ENCODE measurements at places on chromosomes 4 and X.

- DNase-seq = no peak
Measured at GRCh38 chrX:134694333-134695322, 36.4 kb upstream of the PLAC1 start.

- no peak for DNase-seq
Measured at GRCh38 chrX:154351183-154352011, 23.0 kb downstream of the FLNA start.

- no peak for DNase-seq
Measured at GRCh38 chrX:54950730-54951375, 30.2 kb downstream of the TRO start.

- no peak for DNase-seq
Measured at GRCh38 chr4:145731028-145731427, 51.1 kb downstream of the C4orf51 start.

DNA sequence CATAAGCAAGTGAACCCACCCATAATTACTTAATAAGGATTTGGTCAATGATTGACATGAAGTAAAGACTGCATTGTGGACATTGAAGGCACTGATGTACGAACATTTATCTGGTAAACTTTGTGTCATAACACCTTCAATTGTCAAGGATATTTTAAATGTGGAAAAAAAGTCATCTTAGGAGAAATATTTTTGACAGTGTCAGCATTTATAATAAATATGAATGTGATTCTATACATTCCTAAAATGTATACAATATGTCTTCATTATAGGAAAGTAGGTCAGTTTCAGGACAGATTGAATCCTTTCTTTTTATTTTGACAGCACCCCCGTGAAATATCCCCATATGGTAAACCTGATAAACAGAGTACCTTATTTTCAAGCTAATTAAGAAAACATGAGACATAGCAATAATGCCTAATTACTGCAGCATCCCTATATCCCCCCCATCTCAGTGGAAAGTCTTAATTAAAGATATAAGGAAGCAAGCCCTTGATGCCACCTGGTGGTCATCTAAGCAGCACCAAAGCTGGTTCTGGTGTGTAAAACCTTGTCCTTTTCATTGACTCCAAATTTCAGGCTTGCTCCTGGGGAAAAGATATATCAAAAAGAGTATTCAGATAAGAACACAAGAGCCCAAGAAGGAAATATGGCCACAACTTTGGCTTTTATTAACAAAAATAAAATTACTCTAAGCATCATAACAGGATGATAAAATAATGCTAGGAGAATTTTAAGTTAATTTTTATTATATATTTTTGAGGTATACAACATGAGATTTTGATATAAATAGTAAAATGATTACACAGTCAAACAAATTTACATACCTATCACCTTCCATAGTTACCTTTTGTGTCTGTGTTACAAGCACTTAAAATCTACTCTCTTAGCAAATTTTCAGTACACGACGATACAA lies 379.7 kb downstream of the TLL1 start:
- DNase-seq = no peak

- no peak for DNase-seq
Measured at GRCh38 chrX:38845426-38845825, 44.2 kb downstream of the MID1IP1 start.

- no peak for DNase-seq
Measured at GRCh38 chrX:103562801-103563200, 22.5 kb upstream of the TCEAL4 start.

DNA sequence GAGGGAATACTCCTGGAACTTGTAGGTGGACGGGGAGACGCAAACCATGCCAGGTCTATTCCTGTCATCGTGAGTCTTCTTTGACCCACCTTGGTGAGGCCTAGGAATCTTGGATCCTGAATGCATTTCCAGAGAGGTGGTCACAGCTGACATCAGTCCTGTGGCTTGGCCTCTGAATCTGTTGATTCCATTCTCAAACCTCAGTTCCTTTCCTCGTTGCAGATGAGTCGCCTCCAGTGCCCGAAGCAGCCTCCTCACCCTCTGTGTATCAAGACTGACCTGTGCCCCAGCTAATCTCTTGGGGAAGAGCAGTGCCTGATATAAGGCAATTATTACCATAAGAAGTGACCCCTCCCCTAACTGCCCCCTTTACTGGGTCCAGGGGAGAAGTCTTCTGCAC lies 118.1 kb downstream of the SMIM20 start:
- DNase-seq = no peak

- no peak for DNase-seq
Measured at GRCh38 chrX:10457092-10457491, 163.3 kb downstream of the MID1 start.

DNA sequence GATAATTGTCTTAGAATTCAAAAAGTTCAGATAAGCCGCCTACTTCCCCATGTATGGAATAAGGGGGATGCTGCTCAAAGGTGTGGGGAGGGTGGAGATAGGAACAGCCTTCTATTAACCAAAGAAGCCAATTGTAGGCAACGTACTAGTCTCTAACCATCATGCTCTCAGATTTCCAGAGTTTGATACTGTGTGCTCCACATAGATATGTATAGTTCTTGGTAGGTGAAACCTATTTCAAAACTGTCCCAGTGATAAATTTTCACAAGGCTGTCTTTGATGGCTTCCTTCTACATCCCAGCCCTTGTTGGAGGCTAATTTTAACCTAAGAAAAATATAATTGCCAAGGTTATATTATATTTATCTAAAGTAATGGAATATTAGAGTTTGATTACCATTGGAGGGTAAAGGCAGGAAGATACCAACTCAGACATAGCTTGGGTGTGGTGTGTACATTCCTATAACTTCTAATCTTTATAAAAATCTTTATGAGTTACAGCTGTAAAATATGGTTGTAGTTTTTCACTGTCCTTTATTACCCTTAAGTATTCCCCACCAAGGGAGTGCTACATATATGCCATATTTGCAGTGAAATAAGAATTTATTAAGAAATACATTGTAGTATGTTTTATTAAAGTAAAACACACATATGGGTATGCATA lies 87.7 kb downstream of the SLC4A4 start:
- DNase-seq = no peak

GRCh38 chrX:110383414-110383813 lies 24.8 kb downstream of the RTL9 start:
- DNase-seq = no peak

DNA sequence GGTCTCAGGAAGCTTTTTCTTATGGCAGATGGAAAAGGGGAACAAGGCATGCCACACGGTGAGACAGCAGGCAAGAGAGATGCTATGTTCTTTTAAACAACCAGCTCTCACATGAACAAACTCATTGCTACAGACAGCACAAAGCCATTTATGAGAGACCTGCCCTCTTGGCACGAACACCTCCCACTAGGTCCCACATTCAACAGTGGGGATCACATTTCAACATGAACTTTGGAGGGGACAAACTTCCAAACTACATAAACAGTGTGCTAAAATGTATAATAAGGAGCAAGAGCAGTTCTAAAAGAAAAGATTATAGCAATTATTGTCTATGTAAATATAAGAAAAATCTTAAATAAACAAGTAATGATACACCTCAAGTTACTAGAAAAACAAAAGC lies 391.8 kb upstream of the CPXCR1 start:
- no peak for DNase-seq

DNA sequence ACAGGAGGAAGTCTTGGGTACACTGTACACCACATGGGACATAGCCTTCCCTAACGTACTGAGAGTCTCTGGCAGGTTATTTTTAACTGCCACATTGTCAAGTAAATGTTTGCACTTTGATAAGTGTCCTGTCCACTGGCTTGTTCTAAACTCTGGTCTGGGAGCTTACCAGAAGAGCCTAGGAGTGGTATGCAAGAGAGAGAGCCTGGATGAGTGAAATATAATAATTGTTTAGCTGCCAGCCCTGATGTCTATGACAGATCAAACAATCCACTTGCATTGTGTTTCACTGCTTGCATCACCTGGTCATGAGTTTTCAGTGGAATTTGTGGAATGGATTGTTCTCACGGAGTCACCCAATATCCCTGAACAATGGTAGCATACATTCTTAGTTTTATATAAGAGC lies 91.6 kb downstream of the SHROOM3 start:
- DNase-seq = no peak

GRCh38 chr4:123676890-123677229 lies 280.3 kb downstream of the SPRY1 start:
- DNase-seq = no peak

GRCh38 chrX:105483011-105483410 lies 262.5 kb upstream of the TEX13A start:
- no peak for DNase-seq

DNA sequence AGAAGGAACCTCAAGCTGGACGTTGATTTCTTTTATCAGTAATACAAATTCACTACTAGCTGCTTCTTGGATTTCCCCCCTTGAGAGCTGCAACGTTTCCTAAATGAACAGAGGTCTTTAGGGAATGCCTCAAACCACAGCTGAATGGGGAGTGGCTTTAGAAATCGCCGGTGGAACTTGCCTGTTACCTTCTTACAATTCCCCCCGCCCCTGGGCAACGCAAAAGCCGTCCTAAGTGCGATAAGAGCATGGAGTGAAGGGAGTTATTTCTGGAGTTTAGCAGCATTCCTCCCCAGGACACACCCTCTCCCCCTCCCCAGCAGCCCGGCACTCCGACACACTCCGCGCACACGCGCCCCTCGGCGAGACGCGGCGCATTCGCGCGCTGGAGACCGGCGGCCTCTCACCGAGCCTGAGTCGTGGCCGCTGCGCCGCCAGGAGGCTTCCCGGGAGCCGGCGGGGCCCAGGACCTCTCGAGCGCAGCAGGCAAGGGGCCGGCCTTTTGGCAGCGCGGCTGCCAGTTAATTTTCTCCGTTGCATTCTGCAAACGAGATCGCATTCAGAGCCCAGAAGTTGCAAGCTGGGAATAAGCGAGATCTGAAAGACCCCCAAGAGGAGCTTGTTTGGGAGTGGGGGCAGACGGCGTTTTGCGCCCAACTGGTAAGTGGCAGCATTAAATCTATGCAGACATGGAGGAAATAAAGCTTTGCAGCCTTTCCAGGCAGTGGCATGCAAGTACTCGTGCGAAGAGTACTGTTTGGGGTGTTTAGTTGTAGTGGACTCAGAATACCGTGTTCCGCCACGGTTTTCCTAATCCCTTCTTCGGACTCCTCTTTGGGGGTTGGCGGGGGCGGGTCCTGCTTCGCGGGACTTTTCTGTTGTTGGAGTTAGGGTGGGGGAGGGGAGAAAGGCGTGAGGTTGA lies 134.7 kb downstream of the PALLD start:
- DNase-seq = no peak

DNA sequence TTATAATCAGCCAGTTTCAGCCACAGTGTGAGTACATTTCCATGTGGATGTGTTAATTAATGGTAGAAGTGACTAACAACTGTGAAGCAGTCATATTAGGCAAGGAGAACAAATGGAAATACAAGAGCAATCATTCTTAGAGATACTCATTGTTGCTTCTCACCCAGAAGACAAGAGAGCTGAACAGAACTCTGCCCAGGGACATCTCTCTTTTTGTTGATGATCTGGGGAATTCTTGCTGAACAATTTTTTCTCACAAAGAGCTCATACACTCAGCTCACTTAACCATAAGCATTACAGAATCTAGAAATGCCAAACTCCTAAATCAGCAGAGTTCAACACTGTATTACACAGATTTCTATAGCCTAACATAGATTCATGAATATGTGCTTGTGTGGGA lies 150.1 kb downstream of the COMMD8 start:
- no peak for DNase-seq

- no peak for DNase-seq
Measured at GRCh38 chrX:44828008-44828605, 15.7 kb upstream of the DUSP21 start.

- DNase-seq = no peak
Measured at GRCh38 chr4:113637823-113638561, 123.5 kb downstream of the CAMK2D start.

DNA sequence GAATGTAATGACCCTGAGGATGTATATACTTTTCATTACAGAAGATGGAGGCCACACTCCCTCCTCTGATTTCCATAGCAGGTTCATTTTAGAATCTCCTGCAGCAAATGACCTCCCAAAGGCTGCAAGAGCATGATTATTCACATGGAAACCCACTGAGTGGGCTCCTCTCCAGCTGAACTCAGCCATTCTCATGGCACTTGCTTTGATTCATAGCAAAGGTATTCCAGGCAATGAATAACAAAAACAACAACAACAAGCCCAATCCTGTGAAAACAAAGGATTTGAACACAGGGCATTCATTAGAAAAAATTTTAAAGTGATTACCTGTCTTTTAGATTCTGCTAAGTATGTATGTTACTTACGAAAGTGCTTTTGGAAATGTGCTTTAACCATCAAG lies 894.0 kb upstream of the FRG1 start:
- no peak for DNase-seq

All from CD14-positive monocyte (primary cell).